ENCODE measurements at places on chromosomes 7 and 10.

DNA sequence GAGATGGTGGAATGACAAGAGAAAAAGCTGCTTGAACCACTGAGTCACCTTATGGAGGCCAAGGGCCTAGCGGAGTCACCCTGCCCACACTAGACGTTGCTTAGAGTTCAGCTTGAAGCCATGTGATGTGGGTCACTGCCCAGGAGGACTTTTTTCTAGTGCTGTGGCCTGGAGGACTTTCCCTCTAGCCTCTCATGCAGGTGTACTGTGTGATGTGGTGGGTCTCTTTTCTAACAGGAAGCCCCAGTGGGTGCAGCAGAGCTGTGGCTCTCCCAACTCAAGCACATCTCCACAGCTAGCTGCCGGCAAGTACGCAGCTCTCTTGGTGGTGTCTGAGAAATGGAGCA, 13.6 kb downstream of the POR start:
- no peak for DNase-seq

DNA sequence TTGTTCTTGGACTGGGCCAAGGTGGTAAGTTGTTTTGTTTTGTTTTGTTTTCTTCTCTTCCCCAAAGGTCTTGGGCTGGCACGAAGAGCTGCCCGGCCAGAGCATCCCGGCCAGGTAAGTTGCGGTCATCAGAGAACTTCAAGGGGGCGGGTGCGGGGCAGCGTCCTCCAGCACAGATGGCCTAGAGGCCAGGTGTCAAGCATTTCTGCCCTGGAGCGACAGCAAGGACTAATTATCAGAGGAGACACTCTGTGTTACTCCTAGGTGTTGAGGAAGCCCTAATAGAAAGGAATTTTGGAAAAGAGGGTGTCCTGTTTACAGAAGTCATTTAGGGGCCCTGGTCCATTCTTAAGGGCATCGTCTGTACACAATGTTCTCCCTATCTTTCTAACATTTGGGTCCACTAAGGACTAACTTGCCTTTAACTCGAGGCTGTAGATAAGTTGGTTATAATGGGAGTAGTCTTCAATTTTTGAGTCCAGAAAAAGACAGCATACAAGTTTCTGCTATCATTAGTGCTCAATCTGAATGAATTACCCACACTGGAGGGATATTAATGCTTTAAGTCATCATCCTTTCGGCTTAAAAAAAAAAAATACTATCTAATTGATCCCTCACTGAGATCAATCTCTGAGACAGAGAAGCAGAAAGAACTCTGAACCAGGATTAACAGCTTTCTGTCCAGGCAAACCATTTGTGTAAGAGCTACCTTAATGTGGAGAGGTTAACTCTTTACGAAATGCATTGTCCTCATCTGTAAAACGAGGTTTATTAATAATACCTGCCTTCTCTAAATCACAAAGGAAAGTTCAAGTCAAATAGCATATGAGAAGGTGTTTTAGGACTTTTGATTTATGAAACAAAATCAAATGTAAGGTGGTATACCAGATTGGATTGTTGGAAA, 1.5 kb downstream of the ITGB8 start:
- DNase-seq = no peak

GRCh38 chr7:18895456-18895855, 222.0 kb downstream of the TWIST1 start:
- peak; percentile 78 for DNase-seq

- DNase-seq = no peak
These were observed 55.1 kb downstream of the FAM53B start for GRCh38 chr10:124688889-124689670.

GRCh38 chr7:29808075-29808801, 1.9 kb downstream of the WIPF3 start:
- peak; percentile 21 for DNase-seq

DNA sequence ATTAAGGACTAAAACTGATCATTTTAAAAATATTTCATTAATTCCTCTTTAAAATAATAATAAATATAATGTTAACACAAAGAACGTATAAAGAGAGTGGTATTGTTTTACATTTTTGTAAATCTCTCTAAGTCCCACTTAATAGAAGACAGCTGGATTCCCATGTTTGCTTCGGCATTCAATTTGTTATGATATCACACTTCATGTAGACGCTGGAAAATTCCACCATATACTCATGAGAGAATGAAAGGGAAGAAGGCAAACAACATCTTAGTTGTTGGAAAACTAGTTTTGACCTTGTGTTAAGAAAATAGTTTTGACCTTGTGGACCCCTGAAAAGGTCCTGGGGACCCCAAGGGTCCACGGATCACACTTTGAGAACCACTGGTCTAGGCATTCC, 85.3 kb upstream of the MGMT start:
- no peak for DNase-seq

DNA sequence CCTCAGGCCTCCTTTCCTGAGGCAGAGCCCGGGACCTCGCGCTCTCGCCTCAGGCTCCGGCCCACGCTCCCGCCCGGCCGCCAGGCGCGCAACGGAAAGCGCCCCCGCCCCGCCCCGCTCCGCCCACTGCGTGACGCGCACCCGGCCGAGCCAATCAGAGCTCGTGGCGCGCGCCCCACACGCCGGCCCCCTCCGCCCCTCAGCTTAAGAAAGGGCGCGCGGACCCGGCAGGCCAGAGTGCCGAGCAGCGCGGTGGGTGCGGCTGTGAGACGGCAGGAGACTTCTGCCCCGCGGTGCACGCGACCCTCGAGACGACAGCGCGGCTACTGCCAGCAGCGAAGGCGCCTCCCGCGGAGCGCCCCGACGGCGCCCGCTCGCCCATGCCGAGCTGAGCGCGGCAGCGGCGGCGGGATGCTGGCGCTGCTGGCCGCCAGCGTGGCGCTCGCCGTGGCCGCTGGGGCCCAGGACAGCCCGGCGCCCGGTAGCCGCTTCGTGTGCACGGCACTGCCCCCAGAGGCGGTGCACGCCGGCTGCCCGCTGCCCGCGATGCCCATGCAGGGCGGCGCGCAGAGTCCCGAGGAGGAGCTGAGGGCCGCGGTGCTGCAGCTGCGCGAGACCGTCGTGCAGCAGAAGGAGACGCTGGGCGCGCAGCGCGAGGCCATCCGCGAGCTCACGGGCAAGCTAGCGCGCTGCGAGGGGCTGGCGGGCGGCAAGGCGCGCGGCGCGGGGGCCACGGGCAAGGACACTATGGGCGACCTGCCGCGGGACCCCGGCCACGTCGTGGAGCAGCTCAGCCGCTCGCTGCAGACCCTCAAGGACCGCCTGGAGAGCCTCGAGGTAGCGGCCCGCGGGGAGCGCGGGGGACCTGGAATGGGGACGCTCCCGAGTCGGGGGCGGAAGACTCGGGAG, at the start of gene NPTX2:
Gene NPTX2, plus strand, starts transcription at position 235 of the 909 bp plus-strand sequence. Its CDS starts 177 bp downstream, at position 412.
- DNase-seq = peak; percentile 33

DNA sequence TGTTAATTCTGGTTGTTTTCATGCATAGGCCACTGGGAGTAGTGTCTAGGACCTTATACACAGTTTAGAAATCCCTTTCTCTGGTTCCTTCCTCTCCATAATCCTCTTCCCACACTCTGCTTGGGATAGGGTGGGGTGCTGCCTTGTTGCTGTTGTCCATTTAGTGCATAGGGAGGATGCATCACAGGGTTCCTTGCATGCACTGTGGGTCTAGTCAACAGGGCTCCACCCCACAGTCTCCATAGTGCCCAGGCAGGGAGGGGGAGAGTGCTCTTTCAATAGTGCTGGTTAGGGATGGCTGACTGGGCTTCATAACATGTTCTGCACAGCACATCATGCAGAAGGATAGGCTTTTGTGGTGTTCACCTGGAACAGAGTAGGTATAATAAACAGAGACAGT, 81.1 kb downstream of the ARHGAP12 start:
- no peak for DNase-seq

- peak; percentile 96 for DNase-seq
These were observed 106.9 kb downstream of the COL28A1 start for GRCh38 chr7:7428806-7429205.

DNA sequence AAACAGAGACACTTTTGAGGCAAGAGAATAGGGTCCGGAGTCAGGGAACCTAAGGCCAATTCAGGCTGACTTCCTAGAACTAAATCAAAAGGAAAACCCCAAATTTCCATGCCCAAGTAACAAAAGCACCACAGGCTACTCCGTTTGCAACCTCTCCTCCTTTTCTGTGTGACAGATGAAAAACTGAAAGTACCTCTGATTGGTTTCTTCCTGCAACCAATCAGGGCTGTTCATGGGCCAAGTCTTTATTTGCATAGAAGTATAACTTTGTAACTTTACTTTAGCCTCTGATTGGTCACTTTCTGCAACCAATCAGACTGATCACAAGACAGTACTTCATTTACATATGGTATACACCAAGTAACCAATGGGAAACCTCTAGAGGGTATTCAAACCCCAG, 239.9 kb upstream of the KCND2 start:
- DNase-seq = no peak

DNA sequence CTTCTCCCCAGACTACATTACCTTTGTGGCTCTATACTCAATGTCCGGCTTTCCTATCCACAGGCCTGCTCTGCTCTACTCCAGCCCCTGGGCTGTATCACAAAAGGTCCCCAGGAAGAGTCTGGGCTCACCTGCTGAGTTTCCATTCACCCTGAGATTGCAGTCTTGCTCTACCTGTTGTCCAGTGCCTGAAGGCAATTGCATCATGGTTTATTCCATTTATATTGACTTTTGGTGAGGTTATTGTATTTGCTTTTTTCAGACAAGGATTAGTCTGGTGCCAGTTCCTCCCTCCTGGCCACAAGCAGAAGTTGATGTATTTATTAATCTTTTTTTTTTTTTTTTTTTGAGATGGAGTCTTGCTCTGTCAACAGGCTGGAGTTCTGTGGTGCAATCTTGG, 273.1 kb downstream of the XPNPEP1 start:
- no peak for DNase-seq

GRCh38 chr10:119896937-119897770, 4.6 kb downstream of the SEC23IP start:
- DNase-seq = no peak

- DNase-seq = no peak
These were observed 213.0 kb downstream of the TCERG1L start for GRCh38 chr10:131098416-131098952.

DNA sequence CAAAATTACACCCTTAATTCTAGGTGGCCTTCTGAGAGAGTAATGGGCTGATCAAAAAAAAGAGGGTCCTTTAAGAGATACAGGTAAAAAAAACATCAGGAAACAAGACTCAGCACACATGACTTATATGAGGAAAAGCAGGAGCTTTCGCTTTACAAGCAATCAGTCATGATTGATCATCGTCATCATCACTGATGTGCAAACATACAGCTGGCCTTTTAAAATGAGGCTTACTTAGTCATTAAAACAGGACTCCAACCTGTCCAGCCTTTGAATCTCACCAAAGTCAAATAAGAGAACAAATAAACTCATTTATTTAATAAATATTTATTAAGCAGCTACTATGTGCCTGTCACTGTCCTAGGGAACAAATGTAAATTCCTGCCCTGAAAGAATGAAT, 255.3 kb downstream of the SKAP2 start:
- no peak for DNase-seq

DNA sequence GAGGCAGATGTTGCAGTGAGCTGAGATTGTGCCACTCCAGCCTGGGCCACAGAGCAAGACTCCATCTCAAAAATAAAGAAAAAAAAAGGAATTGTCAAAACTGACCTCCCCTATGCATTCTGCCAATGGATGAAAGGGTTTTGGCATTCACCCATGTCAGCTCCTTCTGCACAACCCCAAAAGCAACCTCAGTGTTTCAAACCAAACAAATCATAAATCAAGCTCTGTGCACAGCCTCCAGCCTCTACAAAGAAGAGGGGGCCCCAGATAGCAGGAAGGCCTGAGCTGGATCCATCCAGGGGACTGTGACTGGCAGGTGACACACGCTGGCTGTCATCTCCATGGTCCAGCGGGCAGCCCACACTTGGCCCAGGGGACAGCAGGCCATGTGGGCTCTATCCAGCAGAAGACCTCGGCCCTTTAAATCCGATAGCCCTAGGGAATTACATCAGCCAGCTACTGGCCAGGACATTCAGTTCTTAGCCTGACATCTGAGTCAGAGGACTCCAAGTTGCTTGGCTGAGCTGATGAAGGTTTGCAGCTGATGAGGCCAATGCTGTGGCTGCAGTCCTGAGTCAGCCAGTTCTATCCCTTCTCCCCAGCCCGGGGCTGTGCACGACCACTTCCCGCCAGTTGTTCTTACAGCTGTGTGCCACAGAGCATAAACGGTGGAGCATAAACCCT, 52.0 kb upstream of the FIGNL1 start:
- DNase-seq = peak; percentile 84

- no peak for DNase-seq
These were observed 34.8 kb downstream of the LUC7L2 start for GRCh38 chr7:139394540-139394939.

DNA sequence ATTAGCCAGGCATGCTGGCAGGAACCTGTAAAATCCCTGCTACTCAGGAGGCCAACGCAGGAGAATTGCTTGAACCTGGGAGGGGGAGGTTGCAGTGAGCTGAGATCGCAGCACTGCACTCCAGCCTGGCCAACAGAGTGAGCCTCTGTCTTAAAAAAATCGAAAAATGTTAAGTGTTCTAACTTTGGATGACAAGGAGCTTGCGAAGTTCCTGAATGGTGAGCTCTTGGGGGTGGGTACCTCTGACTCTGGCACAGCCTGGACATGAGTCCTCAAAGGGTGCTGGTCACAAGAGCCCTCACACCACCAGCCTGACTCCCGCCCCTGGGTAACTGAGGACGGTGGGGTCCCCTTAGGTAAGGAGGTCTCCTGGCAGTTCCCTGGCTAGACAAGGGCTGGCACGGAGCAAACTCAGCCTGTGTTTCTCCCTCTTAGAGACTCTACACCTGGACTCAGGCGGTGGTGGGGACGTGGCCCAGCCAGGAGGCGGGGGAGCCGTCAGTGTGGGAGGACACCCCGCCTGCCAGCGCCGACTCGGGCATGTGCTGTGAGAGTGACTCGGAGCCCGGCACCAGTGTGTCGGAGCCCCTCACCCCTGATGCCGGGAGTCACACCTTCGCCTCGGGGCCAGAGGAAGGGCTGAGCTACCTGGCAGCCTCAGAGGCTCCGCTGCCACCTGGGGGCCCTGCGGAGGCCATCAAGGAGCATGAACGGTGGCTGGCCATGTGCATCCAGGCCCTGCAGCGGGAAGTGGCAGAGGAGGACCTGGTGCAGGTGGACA, 24.1 kb downstream of the AMZ1 start:
- DNase-seq = no peak

DNA sequence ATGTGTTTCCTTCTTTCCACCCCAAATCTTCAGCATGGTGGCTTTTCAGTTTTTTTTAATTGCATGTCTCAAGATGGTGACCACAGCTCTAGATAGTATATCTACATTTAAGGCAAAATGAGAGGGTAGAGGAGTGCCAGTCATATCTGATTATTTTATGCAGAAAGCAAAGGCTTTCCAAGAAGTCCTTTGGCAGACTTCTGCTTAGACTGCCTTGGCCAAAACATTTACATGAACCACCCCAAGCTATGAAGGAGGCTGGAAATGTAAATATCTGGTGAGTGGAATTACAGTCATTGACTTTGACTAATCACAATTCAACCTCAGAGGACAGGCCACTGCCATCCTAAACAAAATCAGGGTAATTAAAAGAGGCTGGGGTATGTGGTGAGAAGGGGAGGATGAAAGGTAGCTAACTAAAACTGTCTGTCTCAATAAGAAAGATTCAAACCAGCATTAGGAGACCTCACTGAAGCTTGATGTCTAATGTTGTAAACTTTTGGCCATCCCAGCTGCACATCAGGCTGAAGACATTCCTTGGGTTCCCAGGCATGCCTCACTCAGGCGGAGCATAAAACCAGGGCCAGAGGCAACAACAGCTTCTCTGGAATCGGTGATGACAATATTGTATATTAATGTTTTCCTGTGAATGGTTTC, 53.4 kb downstream of the PPP1R3C start:
- peak; percentile 91 for DNase-seq

GRCh38 chr10:94219829-94220228, 142.9 kb downstream of the NOC3L start:
- DNase-seq = peak; percentile 38

- no peak for DNase-seq
These were observed 27.5 kb upstream of the C10orf53 start for GRCh38 chr10:49651917-49652316.

All from fibroblast of upper back skin (primary cell).